ENCODE measurements at places on chromosomes 3 and 15. TPM values are rescaled to one million over a fixed set of nuclear protein-coding genes. Genes with fewer than 3 reads are reported as not detected.

GRCh38 chr3:30639937-30640336 is 33.5 kb downstream of the TGFBR2 start:
- H3K27ac ChIP-seq = no peak overlapping the region
- H3K36me3 ChIP-seq = peaks cover 11% of the 10 kb centered on the region

DNA sequence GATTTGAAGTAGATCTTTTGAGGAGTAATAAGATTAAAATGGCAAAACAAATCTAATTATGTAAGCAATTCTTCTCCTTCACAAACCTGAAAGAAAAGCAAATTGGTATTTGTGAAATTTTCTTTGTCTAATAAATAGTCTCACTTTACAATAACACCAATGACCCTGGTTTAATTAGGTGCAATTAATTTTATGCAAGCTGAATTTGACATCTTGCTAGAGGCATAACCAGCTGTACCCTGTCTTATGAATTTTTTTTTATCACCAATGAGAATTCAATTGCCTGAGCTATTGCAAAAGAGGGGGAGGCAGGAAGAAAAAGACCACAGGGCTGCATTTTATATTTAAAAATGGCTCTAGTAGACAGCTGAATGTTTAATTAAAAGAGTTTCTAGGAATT is 113.5 kb upstream of the IL12A start:
- no peak overlapping the region for H3K4me3 ChIP-seq
- H3K27me3 ChIP-seq = no peaks in the 10 kb centered on the region
- H3K36me3 ChIP-seq = no peaks in the 10 kb centered on the region
- DNase-seq = no peak
- H3K4me1 ChIP-seq = peaks cover 17% of the 10 kb centered on the region
- H3K27ac ChIP-seq = no peak overlapping the region

The NDN gene
- not detected for total RNA-seq

DNA sequence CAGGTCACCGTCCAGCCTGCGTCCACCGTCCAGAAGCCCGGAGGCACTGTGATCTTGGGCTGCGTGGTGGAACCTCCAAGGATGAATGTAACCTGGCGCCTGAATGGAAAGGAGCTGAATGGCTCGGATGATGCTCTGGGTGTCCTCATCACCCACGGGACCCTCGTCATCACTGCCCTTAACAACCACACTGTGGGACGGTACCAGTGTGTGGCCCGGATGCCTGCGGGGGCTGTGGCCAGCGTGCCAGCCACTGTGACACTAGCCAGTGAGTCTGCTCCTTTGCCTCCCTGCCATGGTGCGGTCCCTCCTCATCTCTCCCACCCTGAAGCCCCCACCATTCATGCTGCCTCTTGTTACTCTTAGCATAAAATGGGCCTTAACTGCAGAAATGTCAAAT is 39.2 kb downstream of the BOC start:
- DNase-seq = no peak
- H3K27me3 ChIP-seq = peaks cover 60% of the 10 kb centered on the region
- H3K4me1 ChIP-seq = no peaks in the 10 kb centered on the region
- H3K4me3 ChIP-seq = no peak overlapping the region
- H3K27ac ChIP-seq = no peak overlapping the region
- H3K36me3 ChIP-seq = no peaks in the 10 kb centered on the region

- H3K36me3 ChIP-seq = no peaks in the 10 kb centered on the region
- no peaks in the 10 kb centered on the region for H3K4me1 ChIP-seq
Observed at GRCh38 chr15:31499953-31500765, 173.5 kb downstream of the KLF13 start.

DNA sequence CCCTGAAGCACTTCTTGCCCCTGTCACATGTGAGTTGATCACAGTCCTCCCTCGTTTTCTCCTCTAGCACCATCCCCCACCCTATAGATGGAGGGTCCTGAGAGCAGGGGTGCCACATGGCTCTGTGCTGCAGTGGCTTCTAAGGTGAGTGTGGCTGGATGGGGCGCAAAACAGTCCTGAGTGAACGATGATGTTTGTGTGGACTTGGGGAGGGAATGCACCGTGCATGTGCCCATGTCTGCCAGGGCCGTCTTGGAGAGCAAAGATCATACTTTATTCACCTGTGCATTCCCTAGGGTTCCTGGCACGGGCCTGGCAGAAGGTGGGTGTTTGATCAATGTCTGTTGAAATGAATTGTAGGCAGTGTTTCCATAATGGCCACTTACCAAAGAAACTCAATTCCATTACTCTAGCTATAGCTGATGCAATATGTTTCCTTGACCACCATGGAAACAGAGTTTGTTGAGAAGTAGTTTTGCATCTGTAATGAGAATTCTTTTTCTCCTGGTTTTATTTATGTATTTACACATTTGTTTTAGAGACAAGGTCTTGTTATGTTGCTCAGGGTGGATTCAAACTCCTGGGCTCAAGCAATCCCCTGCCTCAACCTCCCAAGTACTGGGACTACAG is 58.0 kb downstream of the ABTB1 start:
- peaks cover 14% of the 10 kb centered on the region for H3K4me1 ChIP-seq
- H3K4me3 ChIP-seq = no peak overlapping the region
- DNase-seq = no peak
- no peaks in the 10 kb centered on the region for H3K27me3 ChIP-seq

The AGTR1 gene
- total RNA-seq = not detected

GRCh38 chr3:106212665-106213222 is 343.9 kb upstream of the CBLB start:
- H3K4me1 ChIP-seq = no peaks in the 10 kb centered on the region
- H3K4me3 ChIP-seq = no peak overlapping the region
- DNase-seq = no peak
- no peak overlapping the region for H3K27ac ChIP-seq
- H3K27me3 ChIP-seq = no peaks in the 10 kb centered on the region

DNA sequence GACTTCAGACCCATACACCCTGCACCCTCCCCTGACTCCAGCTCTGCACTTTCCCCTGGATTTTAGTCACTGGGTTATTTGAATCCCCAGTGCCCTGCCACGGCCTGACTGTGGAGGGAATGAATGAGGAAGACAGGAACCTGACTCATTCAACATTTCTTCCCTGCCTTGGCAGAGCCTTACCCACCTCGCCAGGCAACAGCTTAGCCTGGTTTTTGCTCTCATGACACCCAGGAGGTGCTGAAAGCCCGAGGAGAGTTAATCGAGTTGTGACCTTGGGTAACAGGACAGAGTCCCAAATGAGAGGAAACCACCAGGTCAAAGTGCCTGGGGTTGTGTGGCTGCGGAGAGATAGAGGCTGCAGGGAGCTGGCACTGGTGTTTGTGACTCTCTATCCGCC is 128.3 kb downstream of the SMAD6 start:
- no peak overlapping the region for H3K27ac ChIP-seq
- H3K4me1 ChIP-seq = peaks cover 56% of the 10 kb centered on the region
- H3K27me3 ChIP-seq = no peaks in the 10 kb centered on the region
- peak; percentile 76 for DNase-seq

- H3K27me3 ChIP-seq = no peaks in the 10 kb centered on the region
- no peaks in the 10 kb centered on the region for H3K4me1 ChIP-seq
- no peaks in the 10 kb centered on the region for H3K36me3 ChIP-seq
- H3K4me3 ChIP-seq = no peak overlapping the region
- no peak overlapping the region for H3K27ac ChIP-seq
Observed at GRCh38 chr3:99199021-99199420, 297.5 kb upstream of the DCBLD2 start.
